Right renal pelvis (tissue), 4 donors: ENCODE measurements at places on chromosomes 4 and X. TPM values are rescaled to one million over a fixed set of nuclear protein-coding genes. Genes with fewer than 3 reads are reported as not detected.

GJB1 gene
- polyA plus RNA-seq: 55.6 TPM

PRDM8 gene
- polyA plus RNA-seq: 2.3 TPM

HTRA3 gene
- polyA plus RNA-seq: 10.7 TPM

WDFY3 gene
- polyA plus RNA-seq: 53.4 TPM

CCNB3 gene
- polyA plus RNA-seq: 1.7 TPM

GABRB1 gene
- polyA plus RNA-seq: 0.51 TPM

NAP1L3 gene
- 19.3 TPM for polyA plus RNA-seq

ODAPH gene
- polyA plus RNA-seq: 0.10 TPM

MAGEC1 gene
- not detected for polyA plus RNA-seq

FGF13 gene
- polyA plus RNA-seq: 28.8 TPM

SYN1 gene
- polyA plus RNA-seq: 8.1 TPM

TMPRSS11A gene
- polyA plus RNA-seq: not detected

PCYT1B gene
- polyA plus RNA-seq: 2.8 TPM

- no peak for DNase-seq
Observed at GRCh38 chr4:108693211-108693610, 42.8 kb downstream of the OSTC start.

DNA sequence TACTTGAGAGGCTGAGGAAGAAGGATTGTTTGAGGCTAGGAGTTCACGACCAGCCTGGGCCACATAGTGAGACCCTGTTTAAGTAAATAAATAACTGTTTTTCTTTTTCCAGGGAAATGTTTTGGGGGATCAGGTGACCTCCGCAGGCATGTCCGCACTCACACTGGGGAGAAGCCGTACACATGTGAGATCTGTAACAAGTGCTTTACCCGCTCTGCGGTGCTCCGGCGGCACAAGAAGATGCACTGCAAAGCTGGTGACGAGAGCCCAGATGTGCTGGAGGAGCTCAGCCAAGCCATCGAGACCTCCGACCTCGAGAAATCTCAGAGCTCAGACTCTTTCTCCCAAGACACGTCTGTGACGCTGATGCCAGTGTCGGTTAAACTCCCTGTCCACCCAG lies 30.5 kb downstream of the ZBTB49 start:
- DNase-seq: no peak

DNA sequence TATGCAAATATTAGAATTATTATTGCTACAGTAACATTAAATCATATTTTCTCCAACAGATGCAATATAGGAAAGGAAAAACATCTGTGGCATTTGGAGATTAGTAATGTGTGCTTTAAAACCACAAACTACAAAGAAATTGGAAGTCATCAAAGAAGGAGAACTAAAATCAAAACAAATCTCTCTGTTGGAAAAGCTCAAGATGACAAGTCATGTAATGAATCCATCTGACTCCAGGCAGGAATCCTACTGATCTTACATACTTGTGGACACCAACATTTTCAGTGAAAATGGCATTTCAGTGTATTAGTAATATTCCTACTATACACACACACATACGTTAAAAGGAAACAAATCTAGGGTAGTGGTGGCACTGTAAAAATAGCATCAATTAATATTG lies 98.2 kb downstream of the SLC39A8 start:
- DNase-seq: no peak

GRCh38 chrX:40663880-40664630 lies 16.7 kb upstream of the CXorf38 start:
- DNase-seq: no peak

GRCh38 chrX:8027827-8028226 lies 100.6 kb upstream of the PNPLA4 start:
- DNase-seq: no peak

GRCh38 chrX:48909703-48910294 lies 1.6 kb downstream of the SLC35A2 start:
- no peak for DNase-seq

DNA sequence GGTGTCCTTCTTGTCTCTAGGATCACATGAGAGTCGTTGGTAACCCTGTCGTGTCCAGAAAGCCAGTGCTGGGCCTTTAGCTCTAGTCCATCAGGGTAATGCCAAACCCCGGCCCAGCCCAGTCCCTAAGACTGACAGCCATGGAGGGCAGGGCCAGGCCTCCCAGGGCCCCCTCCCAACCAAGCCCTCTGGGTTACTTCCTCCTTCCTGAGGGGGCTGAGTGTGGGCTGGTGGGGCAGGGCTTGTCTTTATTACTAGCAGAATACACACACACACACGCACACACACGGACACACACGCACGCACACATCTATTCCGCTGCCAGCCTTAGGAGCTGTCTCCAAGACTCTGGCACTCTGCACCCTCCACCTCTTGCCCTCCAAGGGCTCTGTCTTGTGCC lies 35.6 kb upstream of the CDKN2AIP start:
- DNase-seq: no peak

- DNase-seq: no peak
Observed at GRCh38 chr4:157372154-157372553, 151.6 kb downstream of the GRIA2 start.

GRCh38 chrX:53347948-53348347 lies 66.6 kb upstream of the IQSEC2 start:
- no peak for DNase-seq

GRCh38 chr4:82063017-82063416 lies 310.8 kb downstream of the HNRNPD start:
- DNase-seq: no peak

GRCh38 chrX:106144755-106145639 lies 23.1 kb upstream of the PWWP3B start:
- DNase-seq: no peak

- DNase-seq: no peak
Observed at GRCh38 chr4:5863461-5864113, 29.3 kb downstream of the CRMP1 start.

DNA sequence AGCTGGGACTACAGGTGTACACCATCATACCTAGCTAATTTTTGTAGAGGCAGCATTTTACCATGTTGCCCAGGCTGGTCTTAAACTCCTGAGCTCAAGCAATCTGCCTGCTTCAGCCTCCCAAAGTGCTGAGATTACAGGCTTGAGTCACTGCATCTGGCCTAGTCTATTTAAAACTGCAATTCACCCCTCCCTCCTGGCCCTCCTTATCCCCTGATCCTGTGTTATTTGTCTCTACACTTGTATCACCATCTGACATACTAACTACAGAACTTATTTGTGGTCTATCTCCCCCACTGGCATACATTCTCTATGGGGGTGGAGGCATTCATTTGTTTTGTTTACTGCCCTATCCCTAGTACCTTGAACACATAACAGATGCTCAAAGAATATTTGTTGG lies 23.7 kb downstream of the CC2D2A start:
- DNase-seq: no peak

DNA sequence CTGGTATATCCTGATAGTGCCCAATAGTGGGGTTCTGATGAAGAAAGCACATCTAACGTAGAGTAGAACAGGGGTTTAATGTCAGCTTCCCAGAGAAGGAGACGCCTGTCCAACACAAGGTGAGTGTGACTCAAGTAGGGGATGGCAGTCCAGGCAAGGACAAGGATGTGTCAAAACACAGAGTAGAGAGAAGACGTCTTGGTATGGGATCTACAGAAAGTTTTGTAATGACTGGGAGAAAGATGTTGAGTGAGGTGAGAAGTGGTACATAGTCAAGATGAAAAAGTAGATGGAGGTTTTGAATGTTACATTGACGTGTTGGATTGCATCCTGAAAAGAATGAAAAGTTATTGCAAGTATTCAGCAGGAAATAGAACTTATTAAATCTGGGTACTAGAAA lies 124.4 kb downstream of the TMA16 start:
- no peak for DNase-seq

DNA sequence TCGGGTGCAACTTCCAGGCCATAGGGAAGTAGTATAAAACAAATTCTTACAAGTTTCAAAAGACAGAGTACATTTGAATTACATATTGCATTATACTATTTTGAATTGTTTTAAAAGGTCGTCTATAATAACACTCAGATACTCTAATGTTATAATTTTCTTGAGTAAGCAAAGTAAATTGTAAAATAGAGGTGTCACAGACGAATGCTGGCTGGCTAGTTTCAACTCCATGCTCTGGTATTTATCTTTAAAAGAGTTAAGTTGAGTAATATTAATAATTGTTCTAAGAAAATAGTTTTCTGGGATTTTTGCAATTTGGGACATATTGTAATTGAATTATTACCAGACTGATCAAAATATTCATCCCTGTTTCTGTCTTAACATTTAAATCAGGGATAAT lies 764.9 kb downstream of the TECRL start:
- DNase-seq: no peak

GRCh38 chr4:16026160-16026761 lies 57.6 kb downstream of the PROM1 start:
- peak; percentile 58 for DNase-seq

GRCh38 chr4:15714141-15714540 lies 11.3 kb downstream of the BST1 start:
- no peak for DNase-seq

DNA sequence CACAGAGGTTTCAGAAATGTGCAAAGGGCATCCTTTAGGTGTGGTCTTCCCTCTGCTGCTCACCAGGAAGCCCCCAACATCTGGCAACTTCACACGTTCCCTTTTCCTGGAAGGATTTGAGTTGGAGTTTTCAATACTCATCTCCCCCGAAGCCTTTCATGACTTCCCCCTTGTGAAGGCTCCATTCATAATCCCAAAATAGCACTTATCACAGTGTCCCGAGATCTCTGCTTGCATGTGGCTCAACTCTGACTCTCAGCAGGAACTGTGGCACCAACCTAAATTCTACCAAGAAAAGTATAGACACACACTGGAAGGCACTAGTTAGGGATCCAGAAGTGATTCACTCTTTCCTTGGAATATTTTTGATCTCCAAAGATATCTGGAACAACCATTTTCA lies 40.5 kb upstream of the ZNF827 start:
- DNase-seq: no peak

GRCh38 chr4:188918787-188919186 lies 779.5 kb downstream of the TRIML1 start:
- no peak for DNase-seq

DNA sequence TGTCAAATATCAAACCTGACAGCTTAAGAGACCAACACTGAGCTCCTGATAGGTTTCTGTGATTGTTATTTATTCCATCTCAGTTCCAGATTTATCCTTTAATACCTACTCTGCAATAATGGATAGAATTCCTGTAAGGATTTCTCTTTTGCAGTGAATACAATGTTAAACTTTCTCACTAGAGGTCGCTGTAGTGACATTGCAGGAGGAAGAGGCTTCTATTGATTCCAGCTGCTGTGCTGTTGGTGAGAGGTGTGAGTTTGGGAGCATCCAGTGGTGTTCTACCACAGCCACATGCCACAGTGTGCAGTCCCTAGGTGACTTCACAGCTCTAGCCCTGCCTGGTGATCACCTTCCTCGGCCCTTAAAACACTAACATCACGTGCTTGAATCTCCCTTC lies 34.6 kb upstream of the DCAF8L2 start:
- no peak for DNase-seq

DNA sequence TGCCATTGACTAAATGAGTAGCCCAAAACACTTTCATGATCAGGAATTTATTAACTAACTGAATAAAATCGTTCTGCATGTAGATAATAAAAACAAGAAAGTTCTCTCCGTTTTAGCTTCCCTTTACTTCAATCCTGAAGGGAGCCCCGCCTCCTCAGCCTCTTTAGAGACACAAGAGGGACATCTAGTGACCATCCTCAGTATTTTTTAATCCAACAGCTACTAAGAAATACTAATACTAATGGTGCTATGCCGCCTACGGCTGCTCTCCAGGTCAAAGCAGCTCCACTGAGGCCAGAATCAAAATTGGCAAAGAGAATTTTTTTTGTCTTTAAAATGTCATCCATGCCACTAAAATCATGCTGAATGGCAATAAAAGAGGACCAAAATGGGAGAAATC lies 3.2 kb upstream of the PCDH19 start:
- no peak for DNase-seq

GRCh38 chr4:128958194-128958593 lies 135.1 kb downstream of the SCLT1 start:
- DNase-seq: no peak

- no peak for DNase-seq
Observed at GRCh38 chrX:41870719-41871151, 52.6 kb downstream of the CASK start.
